ENCODE measurements at places on chromosomes 3 and 15.

DNA sequence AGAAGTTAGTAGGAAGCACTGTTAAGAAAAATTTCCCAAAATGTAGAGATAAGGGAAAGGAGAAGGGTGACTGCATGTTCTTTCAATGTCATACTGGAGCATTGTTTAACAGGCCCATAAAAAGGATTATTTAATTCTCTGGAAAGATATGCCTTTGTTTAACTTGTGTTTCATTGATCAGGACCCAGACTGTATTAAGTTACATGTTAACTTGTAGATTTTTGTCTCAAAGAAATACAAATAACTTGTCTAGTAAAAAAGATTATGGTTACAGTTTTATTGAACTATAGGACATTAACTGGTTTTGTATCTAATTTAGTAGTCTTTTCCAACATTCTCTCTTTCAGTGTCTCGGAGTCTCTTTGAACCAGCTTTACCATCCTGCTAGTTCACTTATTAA is 49.7 kb upstream of the LMOD3 start:
- no peak for DNase-seq

DNA sequence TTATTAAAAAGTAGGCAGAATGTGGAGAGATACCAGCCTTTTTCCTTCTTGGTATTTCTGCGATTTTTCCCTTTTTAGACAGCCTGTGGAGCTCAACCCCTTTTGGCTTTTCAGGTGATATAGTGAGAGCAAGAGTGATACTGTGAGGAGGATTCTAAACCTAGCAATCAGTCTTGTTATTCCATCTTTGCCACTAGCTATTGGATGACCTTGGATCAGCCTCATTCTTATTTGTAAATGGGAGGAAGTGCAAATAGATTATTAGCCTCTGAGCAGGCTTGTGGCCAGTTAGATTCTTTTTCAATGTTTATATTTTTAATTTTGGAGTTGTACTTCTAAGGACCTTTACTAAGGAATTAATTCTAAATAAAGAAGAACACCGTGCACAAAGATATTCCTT is 34.0 kb downstream of the IQGAP1 start:
- DNase-seq = no peak

DNA sequence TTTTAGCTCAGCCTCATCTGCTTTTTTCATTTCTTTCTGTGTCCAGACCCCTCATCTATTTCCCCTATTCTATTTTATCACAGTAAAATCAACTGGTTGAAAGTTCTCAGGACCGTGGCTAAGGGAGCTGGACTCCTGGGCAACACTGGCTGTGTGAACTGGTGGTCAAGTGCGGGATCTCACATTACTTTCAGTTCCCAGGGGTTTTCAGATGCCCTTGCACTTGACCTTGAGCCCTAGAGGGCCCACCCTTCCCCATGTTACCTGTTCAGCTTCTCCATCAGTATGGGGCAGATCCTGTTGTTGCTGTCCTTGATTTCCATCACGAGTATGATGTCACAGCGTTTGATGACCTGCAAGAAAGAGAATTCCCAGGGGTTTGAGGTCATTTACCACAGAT is 2.8 kb downstream of the DNASE1L3 start:
- no peak for DNase-seq

DNA sequence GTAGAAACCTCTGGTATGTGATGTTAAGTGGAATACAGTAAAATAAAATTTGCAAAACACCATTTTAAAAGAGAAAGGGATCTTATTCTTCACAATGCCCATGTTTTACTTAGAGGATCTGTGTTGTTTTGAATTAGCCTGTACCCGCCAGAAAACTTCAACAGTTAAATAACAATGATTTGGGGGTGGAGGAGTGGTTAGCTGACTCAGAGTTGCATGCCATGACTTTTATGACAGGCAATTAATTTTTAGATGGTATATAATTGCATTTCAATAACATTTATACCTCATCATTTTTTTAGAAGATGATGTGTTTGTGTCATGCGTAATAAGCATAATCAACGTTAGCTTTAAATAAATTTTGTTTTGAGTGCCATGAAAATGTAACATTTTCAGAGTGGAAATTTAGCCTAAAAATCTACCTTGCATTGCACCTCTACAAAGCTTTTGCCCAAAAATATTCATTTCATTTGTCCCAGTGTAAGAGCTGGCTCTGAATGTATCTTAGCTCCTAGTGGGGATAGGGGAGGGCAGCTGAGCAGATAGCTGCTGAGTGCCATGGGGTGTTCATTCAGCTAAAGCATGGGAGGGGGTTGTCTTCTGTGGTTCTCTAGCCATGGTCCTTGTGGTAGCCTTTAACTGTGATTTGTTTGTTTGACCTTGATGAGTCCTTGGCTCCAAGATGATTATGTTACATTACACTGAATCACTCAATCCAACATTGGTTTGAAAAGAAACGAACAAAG is 379.8 kb downstream of the LPP start:
- DNase-seq = no peak

- no peak for DNase-seq
Observed at GRCh38 chr3:125585595-125586223, 9.6 kb downstream of the OSBPL11 start.

DNA sequence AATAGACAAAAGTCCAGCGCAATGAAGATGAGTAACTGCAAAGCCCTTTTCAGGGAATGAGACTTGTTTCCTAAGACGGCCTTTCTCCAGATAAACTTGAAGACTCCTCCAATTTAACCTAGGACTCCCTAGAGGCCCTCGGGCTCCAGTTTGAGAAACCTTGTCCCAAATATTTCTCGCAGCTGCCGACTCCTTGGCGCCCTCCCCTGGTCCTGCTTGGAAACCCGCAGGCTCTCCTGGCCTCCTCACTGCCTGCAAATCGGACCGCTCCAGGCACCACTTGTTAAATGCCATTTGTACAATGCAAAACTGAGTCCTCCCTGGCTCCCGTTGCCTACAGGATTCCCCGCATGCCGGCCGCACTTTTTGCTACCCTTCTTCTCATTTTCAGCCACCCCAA is 36.8 kb downstream of the MUC4 start:
- peak; percentile 10 for DNase-seq

DNA sequence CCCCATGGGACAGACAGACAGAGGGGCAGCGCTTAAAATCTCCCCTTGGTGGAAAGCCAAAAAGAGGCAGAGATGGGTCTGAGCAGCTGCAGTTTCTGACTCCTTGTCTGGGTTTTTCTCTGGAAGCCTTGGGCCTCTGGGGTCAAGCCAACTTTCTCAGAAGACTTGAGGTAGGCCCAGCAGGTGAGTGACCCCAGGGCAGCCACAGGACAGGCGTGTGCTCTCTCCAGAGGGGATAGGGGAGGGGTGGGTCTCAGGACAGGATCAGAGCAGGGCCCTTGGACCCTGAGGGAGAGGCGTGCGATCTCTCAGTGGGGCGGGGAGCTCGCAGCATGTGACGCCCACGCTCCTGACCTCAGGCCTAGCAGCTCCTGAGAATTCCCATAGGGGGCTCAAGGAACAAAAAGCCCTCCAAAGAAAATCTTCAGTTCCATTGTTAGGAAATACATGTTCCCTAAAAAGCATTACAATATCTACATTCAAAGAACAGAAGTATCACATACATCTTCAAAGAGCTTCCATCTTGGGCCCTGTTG is 34.6 kb upstream of the DUSP7 start:
- DNase-seq = no peak

DNA sequence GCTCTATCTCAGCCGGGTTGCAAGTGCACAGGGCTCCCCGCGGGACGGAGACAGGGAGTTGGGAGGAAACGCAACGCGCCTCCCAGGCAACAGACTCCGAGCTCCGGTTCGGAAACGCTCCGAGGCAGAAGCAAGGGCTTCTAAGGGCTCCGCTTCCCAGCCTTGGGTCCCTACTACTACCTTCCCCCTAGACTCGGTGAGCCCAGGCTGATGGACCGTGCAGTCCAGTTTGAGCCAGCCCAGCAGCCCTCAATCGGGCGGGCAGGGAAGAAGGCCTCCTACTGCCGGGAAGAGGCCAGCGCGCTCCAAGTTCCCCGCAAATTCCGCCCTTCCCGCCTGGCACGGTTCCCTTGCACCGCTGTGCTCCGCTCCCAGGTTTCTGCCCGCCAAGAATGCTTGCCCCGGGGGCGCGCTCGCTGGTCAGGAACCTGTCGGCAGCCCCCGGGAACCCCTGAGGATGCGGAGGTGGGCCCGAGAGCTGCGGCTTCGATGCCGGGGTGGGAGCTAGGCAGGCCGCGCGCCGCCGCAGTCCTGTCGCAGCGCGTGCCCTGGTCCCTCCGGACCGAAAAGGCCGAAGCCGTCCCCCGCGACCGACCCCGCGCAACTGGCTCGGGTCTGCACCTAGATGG is 728 bp downstream of the TRANK1 start:
- DNase-seq = no peak

DNA sequence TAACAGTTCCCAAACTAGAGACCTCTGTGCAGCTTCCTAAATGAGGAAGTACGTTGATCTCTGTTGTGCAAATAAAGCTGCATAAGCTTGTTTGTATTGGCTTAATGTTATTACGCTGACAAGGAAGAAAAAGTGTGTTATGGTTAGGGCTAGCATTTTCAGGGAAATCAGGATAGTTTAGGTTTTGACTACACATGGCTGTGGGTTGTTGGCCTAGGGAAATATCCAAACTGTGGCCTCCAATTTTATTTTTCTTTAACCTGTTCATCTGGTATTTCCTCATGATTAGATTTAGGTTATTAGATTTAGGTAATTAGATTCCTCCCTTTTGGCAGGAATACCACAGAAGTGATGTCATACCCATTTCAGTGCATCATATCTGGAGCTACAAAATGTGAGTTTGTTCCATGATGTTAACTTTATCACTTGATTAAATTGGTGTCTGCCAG is 8.7 kb upstream of the MCCC1 start:
- DNase-seq = no peak

DNA sequence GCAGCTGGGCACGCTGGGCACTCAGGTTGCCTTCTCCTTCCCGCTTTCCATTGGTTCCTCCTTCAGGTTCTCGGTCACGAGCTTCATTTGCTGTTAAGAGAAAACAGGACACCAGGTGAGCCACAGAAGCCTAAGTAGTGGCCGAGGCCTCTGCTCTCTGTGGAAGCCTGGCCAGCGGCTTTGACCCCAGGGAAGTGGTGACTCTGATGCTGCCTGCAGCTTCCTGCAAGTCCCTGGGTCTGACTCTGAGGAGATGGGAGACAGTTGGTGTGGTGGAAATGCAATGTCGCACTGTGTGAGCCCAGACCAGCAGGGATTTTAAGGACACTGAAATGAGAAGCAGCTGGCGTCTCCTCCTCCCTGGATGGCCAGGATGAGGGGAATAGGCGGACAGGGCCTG is 80.5 kb downstream of the SNRK start:
- no peak for DNase-seq

- no peak for DNase-seq
Observed at GRCh38 chr3:128965818-128966217, 28.1 kb downstream of the CFAP92 start.

GRCh38 chr15:70701891-70702568 is 61.3 kb downstream of the UACA start:
- DNase-seq = no peak

GRCh38 chr3:156341831-156342416 is 213.0 kb downstream of the SSR3 start:
- DNase-seq = no peak

- no peak for DNase-seq
Observed at GRCh38 chr3:161254861-161255260, 33.8 kb downstream of the NMD3 start.

- peak; percentile 36 for DNase-seq
Observed at GRCh38 chr3:183074261-183074660, 25.0 kb downstream of the MCCC1 start.

DNA sequence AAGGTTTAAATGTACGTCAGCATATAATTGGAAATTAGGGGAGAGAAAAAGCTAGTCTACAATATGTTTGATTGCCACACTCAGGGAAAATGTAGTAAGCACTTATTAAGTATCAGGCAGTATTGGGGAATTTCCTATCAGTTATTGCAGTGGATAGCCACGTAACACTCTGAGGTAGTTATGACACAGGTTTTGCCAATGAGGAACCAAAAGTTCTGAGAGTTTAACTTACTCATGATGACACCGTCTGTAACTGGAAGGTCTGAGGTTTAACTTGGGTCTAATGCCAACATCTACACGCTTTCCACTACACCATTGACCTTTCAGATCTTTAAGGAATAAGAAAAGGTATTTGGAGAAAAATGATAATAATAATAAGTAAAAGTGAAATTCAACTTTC is 89.5 kb downstream of the ZMAT3 start:
- DNase-seq = no peak

- DNase-seq = no peak
Observed at GRCh38 chr3:50207359-50208042, 2.4 kb downstream of the SLC38A3 start.

- no peak for DNase-seq
Observed at GRCh38 chr3:102060814-102061213, 211.5 kb downstream of the NFKBIZ start.

DNA sequence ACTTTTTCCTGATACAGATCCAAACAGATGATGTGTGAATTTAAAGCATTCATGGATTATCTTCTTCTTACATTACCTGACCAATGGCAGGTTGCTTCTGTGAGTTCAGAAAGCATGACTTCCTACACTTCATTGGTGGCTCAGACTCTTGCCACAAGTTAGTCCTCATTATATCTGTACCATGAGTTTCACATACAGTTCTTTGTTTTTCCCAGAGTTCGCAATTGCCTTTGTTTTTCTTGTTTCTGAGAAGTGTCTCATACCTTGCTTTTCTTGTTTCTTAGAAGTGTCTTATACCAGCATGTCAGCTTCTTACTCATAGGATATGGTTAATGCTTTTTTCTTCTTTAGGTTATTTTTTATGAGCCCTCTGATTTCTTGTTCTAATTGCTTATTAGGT is 133.8 kb upstream of the TLE3 start:
- DNase-seq = no peak

DNA sequence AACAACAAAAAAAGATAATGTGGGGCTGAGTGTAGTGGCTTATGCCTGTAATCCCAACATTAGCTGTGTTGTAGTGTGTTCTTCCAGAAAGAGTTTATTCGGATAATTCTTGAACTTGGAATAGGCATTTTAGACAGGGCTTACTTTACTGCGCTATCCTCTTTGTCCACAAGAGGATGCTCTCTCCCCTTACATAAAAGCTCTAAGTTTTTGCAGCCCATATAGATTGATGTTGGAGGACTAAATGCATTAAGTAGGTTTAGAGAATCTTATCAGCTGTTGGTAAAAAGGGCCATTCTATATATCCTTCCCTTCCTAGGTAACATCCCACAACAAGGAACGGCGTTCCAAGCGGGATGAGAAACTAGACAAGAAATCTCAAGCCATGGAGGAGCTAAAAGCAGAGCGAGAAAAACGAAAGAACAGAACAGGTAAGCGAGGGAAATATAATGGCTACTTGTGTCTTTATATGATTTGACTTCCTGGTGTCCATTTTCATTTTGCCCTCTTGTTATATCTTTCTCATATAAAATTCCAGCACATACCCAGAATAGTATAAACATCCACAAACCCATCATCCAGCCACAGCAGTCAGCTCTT is 27.8 kb upstream of the ITPKA start:
- DNase-seq = no peak

DNA sequence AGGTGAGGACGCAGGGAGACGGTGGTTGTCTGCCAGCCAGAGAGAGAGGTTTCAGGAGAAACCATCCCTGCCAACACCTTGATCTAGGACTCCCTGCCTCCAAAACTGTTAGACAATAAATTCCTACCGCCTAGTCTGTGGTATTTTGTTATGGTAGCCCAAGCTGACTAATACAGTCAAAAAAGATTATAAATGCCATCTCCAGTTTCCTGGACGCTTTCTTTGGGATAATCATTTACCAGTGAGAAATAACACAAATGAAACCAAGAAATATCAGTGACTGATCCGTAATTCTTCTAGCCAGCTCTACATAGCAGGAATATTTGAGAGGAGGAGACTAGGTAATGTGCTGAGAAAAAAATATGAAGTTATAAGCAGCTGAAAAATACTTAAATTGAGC is 707.8 kb upstream of the LMCD1 start:
- no peak for DNase-seq
